Activated CD4-positive, alpha-beta T cell treated with anti-CD3 and anti-CD28 coated beads, Interleukin-2, amount 10 ng/mL, durations not matched to agents 7 days and 5 days (primary cell): ENCODE measurements at places on chromosomes 6 and 20.

DNA sequence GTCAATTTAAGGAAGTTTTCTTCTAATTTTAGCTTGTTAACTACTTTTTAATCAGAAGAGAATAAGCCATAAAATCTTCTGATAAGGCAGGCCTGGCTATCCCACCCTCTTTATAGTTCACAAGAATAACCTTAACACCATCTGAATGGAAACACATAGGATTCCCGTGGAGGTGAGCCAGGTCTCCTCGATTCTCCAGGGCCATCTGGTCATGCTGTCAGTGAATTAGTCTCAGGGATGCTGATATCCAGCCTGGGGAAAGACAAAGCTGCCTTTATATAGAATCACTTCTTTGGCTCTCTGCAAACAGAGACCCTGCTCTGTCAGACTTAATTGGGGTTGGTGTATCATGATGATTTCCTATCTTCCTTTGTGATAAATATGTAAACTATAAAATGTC is 30.1 kb upstream of the TAGAP start:
- no peak for DNase-seq

DNA sequence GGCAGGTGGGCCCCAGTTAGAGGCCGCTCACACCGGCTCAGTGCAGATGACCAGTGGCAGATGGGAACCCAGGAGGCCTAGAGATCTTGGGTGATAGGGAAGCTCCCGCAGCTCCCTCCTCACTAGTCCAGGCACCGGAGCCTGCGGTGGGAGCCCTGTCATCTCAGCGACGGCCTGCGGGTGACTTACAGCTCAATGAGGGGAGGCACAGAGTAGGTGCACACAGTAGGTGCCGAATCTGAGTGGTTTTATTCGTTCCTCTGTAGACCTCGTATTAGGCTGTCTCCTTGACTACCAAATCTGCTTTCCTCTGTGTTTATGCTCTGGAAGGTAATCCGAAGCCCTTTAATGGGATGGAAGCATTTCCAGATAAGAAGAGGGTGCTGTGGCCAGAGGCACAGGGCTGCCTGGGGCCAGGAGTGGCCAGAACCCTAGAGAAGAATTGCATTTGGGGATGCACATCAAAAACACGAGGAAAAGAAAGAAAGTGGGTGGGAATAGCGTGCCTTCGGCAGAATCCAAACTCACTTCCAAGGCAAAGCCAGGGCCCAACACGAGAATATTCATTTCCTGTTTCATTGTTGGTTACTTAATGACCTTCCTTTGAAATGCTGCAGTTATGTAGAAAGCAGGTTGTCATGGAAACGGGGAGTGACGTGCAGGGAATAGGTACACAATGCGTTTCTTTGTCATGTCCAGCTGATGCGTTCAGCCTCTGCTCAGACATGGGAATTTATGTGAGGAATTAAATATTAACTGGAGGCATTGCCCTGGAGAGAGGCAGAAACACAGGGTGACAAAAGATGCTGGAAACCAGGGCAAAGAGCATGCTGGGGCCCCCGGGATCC is 24.7 kb downstream of the MYT1 start:
- DNase-seq = no peak

DNA sequence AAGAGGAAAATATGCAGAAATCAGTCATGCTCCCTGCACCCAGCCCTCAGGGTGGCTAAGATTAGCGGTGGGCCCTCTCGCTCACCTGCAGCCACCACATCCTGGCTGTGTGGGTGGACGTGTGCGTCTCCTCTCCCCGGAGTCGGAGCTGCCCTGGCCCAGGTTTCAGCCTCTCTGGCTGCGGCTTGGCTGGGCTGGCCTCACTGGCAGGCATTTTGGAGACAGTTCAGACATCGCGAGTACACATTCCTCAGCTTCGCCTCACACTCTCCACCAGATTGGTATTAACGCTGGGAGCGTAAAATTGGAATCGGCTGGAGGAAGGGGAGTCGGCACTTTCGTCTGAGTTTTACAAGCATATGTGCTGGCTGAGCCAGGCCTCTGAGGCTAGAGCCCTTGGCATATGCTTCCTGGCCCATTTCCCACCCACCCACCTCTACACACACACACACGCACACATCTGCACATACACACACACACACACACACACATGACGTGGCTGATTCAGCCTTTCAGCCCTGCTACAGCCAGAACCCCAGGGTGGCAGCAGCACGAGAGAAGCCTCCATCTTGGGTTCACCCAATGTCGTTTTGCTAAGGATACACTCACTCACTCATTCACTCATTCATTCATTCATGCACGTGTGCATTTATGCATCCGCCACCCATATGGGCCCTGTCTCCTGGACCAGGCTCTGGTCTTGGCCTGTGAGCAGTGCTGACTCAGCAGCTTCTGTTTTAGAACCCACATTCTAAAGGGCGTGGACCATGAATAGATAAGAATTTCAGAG is 42.9 kb downstream of the BCAS4 start:
- no peak for DNase-seq

- DNase-seq = no peak
These were observed 608.9 kb downstream of the MAFB start for GRCh38 chr20:40080041-40080652.
